DMS 273 treated with DMSO at 0.1 percent for 48 hours (cell line): ENCODE measurements at places on chromosomes 5 and 9.
A peak's percentile ranks its signal among the peaks of the same experiment; 100 is the strongest.

DNA sequence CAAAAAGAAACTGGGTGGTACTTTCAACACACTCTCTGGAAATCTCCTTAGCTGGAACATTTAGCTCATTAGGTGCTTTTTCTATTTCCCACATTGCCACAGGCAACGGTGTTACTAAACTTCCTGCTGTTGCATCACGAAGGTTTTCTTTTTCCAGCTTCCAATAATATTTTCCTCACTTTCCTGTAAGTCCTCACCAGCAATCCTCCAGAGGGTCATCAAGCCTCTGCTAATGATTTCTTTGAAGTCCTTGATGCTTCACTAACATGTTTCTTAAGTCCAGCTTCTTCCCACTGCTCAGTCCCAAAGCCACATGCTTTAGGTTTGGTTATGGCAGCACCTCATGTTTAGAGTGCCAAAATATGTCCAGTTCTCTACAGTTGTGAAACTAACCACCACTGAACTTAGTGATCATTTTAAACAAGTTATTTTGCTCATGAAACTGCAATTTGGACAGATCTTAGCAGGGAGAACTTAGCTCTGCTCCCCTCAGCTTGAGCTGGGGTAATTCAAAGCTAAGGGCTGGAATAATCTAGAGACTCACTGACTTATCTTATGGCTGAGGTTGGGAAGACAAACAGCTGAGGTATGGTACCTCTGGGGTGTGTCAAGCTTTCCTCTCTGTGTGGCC lies 39.9 kb upstream of the RETREG1 start:
- DNase-seq: no peak

DNA sequence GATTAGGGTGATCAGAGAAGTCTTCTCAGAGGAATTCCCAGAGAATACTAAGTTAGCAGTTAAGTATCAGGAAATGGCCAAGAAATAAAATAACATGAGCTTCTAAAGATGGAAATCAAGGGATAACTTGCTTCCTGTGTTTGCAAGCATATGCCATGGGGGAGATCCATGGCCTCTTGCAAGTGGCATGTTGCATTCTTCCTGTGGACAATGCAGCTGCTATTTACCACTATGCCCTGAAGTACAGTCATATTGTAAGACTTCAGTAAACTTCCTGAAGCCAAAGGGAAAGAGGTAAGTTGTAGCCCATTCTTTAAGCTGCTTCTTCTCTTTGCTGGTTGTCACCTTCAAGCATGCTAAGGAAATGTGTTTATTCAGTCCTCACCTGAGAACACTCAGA lies 154.7 kb upstream of the RUSC2 start:
- no peak for DNase-seq

- DNase-seq: peak; percentile 21
Measured at GRCh38 chr9:16335788-16336580, 534.5 kb downstream of the BNC2 start.

DNA sequence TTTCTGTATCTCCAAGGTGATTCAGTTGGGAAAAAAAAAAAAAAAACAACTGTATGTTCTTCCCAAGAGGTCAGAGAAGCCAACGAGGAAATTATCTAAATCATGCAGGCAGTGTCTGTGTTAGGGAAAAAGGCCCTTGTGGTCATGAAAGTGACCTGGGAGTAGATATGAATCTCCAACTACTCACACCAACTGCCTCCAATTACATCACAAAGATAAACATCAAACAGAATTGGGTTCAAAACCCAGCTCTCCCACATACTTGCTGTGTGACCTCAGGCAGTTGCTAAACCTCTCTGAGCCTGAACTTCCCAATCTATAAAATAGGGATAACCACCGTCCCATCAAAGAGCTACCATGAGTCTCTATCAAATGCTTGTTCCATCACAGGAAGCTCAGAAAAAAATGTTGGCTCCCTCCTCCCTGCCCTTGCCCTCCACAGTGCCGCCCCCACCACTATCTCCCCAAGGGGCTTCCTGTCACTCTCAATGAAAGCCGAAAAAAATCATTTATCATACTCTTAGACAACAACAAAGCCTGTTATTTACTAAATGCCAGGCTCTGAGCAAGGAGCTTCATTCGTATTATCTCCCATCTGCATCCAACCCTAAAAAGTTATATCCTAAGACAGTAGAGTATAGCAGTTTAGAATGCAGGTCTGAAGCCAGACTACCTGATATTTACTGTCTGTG lies 42.9 kb downstream of the CDK5RAP2 start:
- no peak for DNase-seq

DNA sequence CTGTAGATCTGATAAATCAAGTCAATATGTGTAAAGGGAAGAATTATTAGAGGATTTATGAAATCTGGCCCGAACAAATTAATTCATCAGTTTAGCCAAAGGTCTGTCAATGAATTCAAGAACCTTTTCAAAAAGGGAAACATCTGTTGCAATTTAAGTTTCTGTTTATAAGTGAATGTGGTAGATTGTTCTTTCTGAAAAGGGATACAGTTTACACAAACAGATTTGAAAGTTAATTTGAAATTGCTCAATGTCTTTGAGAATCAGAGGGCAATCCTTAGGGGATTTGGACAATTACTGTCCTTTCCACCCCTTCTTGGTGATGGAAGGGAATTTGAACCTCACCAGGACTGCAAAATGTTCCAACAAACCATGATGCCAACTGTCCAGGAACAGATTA lies 29.7 kb upstream of the ERCC6L2 start:
- no peak for DNase-seq

- DNase-seq: no peak
Measured at GRCh38 chr9:124530246-124530645, 23.0 kb upstream of the NR5A1 start.

DNA sequence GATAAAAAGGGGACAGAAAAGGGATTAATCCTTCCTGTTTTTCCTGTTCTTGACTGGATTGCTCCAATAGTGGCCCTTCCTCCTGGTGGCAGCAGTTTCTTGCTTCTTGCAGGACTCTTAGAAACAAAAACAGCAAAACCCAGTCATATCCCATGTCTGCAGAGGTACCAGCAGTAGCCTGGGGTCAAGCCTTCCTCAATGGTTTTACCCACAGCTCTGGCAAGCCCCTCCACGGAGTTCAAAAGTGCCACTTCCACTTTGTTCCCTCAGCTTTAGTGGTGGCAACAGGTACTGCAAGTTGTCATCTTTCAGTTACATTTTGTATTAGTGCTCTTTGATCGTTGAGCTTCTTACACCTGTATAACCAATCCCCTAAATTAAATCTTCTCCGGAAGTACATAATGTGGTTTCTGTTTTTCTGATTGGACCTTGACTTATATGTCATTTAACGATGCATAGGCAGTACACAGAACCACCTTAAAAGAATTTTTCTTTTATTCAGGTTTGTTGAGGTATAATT lies 8.7 kb upstream of the RANBP6 start:
- no peak for DNase-seq

- DNase-seq: peak; percentile 68
Measured at GRCh38 chr5:68554571-68555279, 339.2 kb downstream of the PIK3R1 start.

GRCh38 chr5:15993919-15994318 lies 185.7 kb downstream of the MARCHF11 start:
- no peak for DNase-seq

DNA sequence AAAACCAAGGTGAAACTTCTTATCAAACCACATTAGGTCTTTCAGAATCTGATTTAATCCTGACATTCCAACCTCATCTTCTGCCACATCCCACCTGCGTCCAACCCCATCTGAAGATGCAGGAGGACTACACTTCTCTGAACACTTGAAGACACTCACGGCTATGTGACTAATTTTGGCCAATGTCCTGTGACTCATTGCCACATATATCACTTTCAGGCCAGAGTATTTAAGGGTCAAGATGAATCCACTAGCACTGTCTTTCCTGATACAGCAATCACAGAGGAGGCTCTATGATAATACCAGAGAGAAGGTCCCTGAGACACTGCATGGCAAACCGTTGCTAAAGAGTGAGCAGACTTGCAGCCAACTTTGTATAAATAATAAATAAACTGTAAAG lies 323.4 kb downstream of the NR2F1-AS1 start:
- no peak for DNase-seq
